ENCODE measurements at places on chromosomes 11 and 22.

DNA sequence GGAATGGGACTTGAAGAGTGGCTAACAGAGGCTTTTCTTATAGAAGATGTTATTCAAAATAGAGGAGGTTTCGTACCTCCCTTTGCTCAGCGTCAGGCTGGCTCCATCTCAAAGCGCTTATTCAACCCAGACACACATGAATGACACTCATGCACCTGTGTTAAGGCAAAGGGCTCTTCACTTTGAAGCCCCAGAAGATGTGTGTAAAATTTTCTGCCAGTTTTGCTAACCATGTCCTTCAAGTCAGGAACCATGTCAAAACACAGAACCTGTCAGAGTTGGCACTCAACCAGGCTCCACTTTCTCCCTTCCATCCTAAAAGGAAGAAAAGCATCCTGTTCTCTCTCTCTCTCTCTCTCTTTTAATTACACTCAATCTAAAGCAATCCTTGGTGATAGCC lies 352.8 kb upstream of the NARS2 start:
- DNase-seq: no peak

DNA sequence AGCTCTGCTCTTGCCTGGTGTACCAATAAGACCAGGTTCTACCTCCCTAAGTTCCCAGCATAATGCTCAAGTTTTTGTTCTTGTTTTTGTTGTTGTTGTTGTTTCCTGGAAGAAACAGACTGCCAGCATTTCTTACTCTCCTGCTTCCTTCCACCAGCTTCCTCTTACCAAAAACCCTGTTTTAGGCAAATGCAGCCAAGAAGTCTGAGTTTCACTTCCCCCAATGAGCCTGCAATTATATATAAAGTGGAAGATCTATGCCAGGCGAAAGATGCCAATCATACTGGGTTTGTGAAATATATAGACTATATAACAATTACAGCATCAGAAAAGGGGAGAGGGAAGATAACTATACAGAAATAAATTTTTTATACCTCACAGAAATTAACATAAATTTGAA lies 931.5 kb upstream of the FAT3 start:
- no peak for DNase-seq

DNA sequence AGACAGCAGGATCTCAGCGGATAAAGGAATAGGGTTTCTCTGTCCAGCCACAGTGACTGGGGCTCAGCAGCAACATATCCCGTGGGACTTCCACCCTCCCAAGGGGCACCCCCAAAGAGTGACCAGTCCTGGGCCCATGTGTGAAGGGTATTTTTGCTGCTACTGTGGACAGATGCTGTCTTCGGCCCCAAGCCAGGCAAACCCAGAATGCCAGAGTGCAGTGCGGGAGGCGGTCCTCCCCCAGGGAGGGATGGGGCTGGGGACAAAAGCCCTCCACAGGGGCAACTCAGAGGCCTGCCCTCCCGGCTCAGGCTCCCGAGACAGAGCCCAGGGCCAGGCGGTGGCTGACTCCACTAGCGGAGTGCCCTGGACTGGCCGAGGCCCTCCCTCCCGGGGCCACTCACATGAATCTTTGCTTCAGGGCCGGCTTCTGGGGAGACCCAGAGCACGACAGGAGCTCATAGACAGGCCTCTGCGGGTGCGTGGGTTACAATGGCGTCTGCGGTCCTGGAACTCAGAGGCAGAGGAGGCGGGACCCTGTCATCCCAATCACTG lies 34.7 kb upstream of the WNT7B start:
- DNase-seq: no peak

DNA sequence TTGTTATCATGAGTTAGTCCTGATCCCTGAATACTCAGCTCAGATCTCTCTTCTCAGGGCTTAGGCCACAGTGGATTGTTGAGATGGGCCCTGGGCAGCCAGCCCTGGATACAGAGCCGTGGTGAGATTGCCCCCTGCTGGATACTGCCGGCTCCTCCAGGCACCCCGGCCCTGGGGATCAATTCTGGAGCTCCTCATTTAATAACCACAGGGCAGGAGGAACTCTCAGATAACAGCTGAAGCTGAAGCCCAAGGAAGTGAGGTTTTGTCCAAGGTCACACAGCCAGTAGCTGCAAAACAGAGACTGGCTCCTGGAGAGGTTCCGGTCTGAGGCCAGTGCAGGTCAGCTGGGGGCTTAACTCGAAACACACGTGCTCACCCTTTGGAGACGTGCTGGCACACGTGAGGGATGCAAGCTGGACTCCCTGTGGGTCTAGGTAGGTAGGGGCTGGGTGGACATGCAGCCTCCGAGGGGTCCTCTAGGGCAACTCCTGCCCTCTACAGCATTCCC lies 16.0 kb downstream of the USH1C start:
- DNase-seq: peak; percentile 63

DNA sequence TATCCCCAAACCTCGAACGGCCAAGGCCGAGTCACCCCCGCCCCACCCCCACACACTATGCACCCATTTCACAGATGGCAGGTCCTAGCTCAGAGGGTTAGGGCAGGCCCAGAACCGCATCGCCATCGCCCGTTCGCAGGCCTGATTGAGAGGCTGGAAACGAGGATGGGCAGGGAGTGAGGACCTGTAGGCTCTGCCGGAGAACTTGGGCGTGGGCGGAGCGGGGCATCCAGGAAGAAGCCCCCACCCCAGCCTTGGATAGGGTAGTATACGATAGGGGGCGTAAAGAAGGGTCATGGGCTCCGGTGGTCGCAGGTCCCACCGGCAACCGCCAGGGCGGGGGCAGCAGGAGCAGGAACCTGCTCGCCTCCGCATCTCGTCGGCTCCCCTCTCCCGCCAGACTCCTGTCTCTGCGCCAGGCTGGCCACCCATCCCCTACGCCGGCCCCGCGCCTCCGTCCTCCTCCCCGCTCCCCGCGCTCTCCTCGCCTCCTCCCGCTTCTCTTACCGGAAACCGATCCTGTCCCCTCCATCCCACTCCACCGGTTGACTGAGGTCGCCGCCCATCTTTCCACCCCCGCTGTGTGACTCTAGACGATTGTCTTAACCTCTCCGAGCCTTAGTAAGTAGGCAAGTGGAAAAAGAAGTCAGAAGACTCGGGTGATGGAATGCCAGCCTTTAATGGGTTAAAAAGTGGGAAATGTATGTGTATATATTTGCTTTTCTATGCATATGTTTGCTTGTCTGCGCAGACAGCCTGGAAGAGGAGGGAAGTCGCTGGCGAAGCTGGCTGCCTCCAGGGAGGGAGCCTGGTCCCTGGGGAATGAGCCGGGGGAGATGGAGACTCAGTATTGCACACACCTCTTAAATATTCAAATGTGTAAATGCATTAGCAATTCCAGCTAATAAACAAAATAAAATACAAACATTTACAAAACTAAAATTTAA lies 52.8 kb downstream of the CYTH4 start:
- no peak for DNase-seq

- no peak for DNase-seq
Measured at GRCh38 chr11:58784995-58785394, 53.3 kb upstream of the GLYAT start.

DNA sequence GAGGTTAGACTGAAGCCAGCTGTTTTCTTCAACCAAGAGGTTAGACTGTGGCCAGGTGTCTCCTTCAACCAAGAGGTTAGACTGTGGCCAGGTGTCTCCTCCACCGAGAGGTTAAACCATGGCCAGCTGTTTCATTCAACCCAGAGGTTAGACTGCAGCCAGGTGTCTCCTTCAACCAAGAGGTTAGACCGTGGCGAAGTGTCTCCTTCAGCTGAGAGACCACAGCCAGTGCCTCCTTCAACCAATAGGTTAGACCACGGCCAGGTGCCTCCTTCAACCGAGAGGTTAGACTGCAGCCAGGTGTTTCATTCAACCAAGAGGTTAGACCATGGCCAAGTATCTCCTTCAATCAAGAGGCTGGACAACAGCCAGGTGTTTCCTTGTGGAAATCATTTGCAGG lies 498.1 kb downstream of the TBC1D22A start:
- DNase-seq: no peak

DNA sequence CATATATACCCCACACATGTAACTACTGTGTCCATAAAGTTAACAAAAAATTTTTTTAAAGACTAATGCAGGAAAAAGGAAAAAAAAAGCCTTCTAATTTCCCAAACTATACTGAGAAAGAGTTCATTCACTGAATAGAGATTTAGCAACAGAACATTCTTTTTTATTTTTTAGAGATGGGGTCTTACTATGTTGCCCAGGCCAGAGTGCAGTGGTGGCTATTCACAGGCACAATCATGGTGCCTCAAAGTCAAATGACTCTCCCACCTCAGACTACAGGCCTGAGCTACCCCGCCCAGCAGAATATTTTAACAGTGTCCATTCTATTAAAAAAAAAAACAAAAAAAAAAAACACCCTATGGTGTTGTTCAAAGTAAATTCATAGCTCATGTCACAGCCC lies 25.7 kb downstream of the DGCR2 start:
- no peak for DNase-seq

GRCh38 chr11:66008468-66009101 lies 3.2 kb upstream of the CST6 start:
- DNase-seq: no peak

GRCh38 chr11:64611869-64612646 lies 21.0 kb downstream of the SLC22A12 start:
- DNase-seq: no peak

GRCh38 chr11:2570211-2570811 lies 125.5 kb downstream of the KCNQ1 start:
- no peak for DNase-seq

GRCh38 chr22:50697667-50698506 lies 25.3 kb downstream of the SHANK3 start:
- no peak for DNase-seq

- DNase-seq: no peak
Measured at GRCh38 chr11:96088914-96089313, 165.0 kb upstream of the MTMR2 start.

- DNase-seq: no peak
Measured at GRCh38 chr11:67614730-67615714, 8.3 kb downstream of the NDUFV1 start.

- DNase-seq: no peak
Measured at GRCh38 chr11:69371731-69372588, 78.0 kb downstream of the MYEOV start.

- no peak for DNase-seq
Measured at GRCh38 chr11:132448334-132448995, 1078.0 kb downstream of the NTM start.

DNA sequence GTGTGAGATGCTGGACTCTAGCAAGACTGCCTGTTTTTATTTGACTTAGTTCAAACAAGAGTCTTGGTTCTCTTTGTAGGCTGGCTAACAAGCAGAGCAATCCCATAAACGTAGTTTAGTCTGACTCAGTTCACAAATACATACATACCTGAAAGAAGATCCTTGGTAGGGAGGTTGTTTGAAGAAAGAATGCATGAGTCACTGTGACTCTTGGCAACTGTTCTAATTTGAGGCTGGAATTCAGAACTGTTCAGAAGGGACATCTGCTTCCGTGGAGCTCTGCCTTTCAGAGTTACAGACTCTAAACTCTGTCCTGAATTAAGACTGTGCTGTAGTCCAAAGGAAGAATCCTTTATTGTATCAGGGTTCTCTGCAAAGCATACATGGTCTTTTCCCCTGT lies 32.2 kb downstream of the C2CD3 start:
- peak; percentile 62 for DNase-seq

- DNase-seq: peak; percentile 85
Measured at GRCh38 chr11:119094816-119095065, 6.9 kb downstream of the DPAGT1 start.

- DNase-seq: no peak
Measured at GRCh38 chr11:45264839-45265515, 21.2 kb downstream of the SYT13 start.

GRCh38 chr11:75078233-75078632 lies 18.4 kb downstream of the OR2AT4 start:
- no peak for DNase-seq

- no peak for DNase-seq
Measured at GRCh38 chr11:66845876-66846212, 2.6 kb downstream of the RCE1 start.

DNA sequence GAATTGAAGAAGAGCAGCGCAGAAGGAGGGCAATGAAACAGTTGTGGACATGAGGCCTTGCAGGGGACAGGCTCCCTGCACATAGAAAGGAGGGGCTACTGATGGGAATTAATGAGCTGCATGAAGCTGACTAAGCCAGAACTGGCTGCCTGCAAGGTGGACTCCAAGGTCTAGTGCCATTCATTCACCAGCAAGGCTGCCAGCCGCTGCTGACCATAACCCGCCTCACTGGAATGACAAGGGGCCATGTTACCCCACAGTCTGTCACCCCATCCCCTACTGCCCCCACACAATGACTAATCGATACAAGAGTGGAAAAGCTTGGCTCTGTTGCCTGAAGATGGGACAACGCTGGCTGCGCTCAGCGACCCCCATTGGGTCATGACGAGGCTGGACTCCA lies 44.6 kb downstream of the SPATA19 start:
- DNase-seq: no peak

DNA sequence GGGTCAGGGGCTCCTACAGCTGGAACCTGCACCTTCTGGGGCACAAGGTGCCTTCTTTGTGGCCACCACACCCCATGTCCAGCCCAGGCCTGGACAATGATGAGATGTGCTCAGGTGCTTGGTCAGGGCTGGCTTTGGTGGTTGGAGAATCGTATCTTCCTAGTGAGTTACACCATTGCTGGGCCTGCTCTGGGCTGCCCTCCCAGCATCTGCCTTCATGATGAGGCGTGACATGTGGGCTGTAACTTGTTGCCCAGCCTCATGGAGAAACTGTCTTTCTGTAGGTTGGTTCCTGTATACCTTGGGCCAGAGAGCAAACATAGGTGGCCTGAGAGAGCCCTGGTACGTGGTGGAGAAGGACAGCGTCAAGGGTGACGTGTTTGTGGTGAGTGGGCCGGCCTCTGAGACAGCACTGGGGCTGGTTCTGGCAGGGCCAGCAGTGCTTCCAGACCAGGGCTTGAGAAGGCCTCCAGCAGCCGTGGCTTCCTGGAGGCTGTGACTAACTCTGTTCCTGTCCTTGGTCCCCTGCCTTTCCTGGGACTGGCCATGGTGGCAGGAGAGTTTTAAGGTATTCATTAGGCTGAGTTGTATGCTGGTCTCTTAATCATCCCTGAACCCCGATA lies 18.1 kb downstream of the TRMU start:
- no peak for DNase-seq

All from G401 (cell line).